Activated CD8-positive, alpha-beta T cell treated with anti-CD3 and anti-CD28 coated beads for 36 hours (primary cell): ENCODE measurements at places on chromosomes 11 and 22.

- no peak for DNase-seq
Measured at GRCh38 chr22:32682990-32683389, 118.5 kb upstream of the TIMP3 start.

DNA sequence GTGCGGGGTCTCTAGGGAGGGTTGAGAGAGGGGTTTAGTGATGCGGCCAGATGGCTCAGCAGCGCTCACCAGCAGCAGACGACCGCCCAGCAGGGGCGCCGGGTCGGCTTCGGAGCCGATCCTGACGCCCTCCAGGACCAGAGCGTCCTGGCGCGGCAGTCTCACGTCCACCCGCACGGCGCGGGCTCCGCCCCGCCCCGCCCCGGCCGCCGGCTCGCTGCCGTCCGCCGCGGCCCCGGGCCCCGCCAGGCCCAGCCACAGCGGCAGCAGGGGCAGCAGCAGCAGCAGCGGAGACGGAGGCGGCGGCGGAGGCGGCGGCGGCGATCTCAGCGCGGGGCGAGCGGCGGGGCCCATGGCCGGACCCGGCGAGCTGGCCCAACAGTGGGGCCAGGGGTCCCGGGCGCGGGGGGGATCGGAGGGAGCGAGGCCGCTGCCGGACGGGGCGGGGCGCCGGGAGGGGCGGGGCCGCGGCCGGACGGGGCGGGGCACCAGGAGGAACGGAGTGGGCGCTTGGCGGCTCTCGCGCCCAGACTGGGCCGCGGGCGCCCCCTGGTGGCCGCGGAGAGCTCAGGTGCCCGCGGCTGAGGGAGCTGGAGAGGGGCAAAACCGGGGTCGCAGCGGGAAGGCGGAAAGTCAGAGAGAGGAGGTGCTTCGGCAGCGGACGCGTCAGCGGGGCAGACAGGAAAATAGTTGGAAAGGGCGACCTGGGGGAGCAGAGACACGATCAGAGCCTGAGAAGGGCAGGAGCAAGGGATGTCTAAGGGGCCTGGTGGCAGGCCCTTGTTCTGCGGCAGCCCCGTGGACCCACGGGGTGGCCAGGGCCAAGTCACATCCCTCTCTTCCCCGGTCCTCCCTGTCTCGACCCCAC, at the start of gene RNF215:
RNF215 (minus strand) TSS at position 452 of the 868 bp plus-strand sequence; CDS start at position 354, 98 bp downstream.
- peak; percentile 78 for DNase-seq

DNA sequence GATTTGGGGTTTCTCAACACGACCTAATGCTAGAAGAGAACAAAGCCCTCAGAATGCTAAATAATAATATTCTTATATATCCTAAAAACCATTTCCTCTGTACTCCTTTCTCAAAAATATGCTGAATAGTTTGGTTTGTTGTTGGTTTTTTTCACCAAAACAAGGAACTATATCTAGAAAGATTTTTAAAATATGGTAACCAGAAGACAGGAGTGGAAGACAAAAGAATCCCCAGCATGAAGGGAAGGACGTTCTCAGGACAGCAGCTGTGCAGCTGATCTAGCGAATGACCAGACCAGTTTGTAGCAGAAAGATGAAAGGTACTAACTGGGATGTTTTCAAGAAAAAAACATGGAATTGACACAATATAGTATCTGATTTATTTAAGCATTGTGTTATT, 19.3 kb downstream of the FEZ1 start:
- no peak for DNase-seq

- no peak for DNase-seq
Measured at GRCh38 chr11:44746894-44747293, 20.1 kb downstream of the TSPAN18 start.

DNA sequence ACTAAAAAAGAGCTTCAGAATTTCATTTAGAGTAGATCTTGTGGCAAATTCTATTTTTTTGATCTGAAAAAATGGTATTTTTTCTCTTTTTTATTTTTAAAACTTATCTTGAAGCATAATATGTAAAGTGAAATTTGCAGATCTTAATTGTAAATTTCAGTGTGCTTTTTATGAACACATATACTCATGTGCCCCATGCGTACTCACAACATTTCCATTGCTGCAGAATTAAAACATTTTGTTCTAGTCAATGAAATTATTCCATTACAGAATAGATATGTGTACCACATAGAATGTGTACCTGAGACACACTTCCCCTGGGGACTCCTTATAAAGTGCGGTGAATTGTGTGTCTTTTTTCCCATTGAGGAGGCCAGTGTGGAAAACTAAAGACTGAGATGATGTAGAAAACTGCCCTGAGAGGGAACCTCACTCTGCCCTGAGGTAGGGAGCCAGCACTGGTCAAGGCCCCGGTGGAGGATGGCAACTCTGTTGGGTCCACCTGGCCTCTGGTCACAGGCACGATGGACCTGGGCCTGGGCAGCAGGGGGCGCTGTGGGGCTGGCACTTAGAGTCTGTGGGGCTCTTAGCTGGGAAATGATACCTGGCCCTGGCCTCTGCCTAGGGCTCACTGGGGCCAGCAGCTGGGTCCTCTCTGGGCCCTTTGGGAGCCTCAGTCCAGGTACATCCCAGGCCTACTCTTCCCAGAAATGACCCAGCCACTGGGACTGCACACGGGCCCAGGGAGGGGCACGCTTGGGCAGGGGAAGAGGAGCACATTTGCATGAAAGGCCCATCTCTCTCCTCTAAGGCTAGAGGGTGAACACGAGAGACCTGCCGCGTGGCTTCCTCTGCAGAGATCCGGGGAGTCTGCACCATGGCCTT, 77.9 kb upstream of the TOP3B start:
- peak; percentile 81 for DNase-seq

- DNase-seq: no peak
Measured at GRCh38 chr11:60059521-60060240, 3.2 kb downstream of the MS4A3 start.
